ENCODE measurements at places on chromosomes 5 and 9.

DNA sequence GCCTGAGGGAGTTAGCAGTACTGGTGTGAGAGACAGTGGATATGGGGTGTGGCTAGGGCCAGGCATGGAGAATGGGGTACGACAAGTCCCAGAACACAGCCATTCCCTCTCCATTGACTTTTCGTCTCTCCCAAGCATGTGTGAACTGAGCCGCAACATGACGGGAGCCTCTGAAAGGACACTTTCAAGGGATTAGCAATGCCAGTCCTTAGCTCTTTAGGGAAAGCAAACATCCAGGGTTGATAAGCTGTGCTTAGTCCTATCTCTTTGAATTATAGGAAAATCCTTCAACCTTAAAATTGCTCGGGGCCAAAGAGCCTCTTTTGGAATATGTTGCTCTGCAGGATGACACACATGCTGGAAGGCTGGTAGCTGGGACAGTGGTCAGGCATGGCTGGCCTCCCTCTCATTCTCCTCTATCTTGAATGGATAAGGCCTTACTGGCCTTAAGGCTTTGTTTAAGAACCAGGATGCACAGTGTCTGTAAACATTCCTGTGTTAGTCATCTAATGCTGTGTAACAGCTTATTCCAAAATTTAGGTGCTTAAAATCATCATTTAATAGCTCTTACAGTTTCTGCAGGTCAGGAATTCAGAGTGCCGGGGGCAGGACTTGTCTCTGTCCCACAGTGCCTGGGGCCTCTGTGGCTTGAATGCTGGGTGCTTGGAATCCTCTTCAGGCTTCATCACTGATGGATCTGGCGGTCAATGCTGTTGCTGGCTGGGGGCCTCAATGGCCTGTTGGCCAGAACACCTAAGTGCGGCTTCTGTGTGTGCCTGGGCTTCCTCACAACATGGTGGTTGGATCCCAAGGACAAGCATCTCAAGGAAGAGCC lies 95.3 kb downstream of the PTTG1 start:
- no peak for DNase-seq

DNA sequence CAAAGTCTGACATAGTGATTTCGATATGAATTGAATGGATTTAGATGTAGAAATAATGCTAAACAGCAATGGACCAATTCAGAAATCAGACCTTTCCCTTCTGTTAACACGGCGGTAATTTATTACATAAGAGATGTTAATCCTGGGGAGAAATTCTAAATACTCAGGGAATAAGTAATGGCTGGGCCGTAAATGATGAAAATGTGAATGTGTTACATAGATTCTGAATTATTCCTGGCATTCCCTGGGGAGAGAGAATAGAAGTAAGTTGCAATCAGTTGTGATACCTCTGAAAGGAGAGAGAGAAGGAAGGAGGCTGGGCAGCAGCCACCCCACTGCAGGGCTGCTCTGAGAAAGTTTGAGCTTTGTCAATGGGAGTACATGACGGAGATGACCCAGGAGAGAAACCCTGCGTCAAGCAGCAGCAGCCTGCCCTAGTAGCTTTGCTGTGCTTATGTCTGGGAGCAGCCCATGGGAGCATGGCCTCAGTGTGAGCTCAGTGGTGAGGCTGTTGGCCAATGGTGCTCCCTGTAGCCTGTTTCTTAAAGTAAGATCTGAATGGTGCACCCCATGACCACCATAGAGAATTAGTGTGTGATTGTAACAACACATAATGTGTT lies 420.1 kb downstream of the MTRR start:
- DNase-seq, result peak; percentile 77

DNA sequence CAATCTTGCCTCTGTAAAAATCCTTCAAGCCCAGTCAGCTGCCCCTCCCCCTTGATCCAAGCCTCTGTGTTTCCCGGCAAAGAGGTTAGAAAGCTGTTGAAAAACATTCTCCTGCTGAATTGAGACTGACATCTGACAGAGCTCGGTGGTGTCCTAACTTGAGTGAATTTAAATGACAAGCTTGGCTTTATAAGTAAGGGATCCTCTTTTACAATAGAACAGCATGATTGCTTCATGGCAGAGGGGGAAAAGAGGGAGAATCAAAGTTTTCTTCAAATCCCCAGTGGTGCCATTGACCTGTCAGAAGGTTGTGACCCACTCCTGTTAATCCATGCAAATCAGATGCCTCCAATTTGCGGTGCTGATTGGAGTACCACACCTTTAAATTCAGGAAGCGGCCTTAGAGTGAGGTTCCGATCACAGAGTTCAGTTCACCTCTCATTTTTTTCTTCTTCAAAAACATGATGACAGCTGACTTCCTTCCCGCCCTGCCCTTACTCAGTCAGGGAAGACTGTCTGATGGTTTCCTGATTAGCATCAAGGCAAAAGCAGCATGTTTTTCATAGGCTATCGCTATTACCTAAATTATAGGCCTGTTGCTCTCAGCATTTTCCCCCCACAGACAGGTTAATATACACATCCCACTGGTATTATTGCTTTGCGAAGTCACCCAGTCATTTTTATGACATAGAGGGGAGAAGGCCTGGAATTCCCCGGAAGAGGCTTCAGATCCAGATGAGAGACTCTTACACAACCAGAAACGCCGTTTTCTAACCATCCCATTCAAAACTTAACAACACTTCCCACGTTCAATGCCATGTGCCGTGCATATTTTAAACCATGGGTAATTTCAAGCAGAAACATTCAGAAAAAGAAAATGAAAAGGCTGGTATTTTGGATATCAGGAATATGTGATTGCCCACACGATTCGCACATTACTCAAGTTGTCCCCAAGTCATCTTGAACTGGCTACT lies 141.4 kb downstream of the EBF1 start:
- DNase-seq, result peak; percentile 55

GRCh38 chr5:52920929-52921328 lies 68.2 kb upstream of the ITGA2 start:
- no peak for DNase-seq

DNA sequence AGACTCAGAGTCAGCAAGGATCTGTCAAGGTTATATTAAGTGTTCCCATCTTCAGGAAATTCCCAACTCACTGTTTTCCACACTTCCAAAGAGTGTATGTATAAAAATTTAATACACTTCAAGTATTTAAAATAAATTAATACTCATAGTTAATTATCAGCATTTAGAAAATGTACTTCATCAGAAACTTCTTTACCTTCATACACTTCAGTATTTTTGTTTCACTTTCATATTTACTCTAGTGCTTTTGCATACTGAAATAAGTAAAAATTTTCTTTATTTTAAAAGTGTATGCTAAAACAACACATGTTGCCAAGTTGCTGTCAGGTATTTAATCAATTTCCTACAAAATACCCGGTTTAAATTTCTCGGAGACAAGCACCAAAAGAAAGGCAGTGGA lies 16.5 kb downstream of the RICTOR start:
- peak; percentile 14 for DNase-seq

- no peak for DNase-seq
These were observed 202.5 kb downstream of the EFNA5 start for GRCh38 chr5:107468276-107468675.

- no peak for DNase-seq
These were observed 16.9 kb downstream of the PCSK5 start for GRCh38 chr9:75907329-75907728.

DNA sequence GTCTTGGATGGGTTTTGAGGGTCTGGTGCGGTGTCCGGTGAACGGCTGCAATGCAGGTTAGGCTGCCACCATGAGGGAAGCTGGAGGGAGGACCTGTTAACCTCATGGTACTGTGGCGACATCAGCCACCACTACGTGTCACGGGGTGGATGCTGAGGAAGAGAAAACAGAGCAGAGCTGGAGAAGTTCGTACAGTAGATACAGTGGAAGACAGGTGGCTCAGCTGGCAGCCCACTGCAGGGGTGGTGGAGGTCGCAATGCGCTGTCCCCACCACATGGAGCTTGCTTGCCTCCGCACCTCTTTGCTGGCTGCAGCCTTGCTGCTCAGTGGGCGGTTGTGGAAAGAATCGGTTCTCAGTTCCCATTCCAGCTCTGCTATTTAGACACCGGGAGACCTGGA lies 2.8 kb downstream of the DCANP1 start:
- no peak for DNase-seq

DNA sequence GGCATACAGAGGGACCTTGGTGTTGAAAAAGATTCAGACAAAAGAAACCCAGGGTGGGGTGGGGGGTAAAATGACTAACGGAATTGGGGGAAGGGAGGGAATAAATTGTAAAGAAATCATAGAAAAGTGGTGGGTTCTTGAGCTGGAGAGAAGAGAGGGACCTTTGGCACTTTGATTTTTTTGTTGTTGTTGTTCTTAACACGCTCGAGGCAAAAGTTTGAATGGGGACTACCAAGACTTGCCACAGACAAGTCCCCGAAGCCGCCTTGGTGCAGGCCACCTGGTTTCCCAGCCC lies 616 bp downstream of the VCAN start:
- no peak for DNase-seq

GRCh38 chr5:60718166-60718892 lies 18.4 kb upstream of the DEPDC1B start:
- no peak for DNase-seq
